Activated CD4-positive, alpha-beta T cell treated with anti-CD3 and anti-CD28 coated beads for 24 hours (primary cell): ENCODE measurements at places on chromosomes 16 and 17.

GRCh38 chr16:27281243-27281642, 12.7 kb upstream of the NSMCE1 start:
- no peak for DNase-seq

DNA sequence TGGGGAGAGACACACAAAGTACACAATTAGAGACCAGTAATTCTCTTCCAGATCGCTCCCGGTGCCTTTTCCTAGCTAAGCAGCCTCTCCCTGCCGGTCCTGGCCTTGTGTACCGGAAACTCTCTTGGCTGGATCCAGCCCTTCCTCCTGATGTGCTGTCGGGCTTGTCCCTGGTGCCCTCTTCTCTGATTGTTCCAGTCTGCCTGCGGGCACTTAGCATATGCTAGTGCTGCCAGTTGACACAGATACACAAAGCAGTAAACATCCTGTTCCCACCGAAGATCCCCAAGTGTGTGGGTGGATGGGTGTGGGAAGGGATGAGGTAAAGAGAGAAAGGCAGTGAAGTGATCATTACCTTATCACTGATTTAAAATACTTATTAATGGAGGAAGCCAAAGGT, 9.7 kb downstream of the HS3ST3B1 start:
- DNase-seq: no peak

DNA sequence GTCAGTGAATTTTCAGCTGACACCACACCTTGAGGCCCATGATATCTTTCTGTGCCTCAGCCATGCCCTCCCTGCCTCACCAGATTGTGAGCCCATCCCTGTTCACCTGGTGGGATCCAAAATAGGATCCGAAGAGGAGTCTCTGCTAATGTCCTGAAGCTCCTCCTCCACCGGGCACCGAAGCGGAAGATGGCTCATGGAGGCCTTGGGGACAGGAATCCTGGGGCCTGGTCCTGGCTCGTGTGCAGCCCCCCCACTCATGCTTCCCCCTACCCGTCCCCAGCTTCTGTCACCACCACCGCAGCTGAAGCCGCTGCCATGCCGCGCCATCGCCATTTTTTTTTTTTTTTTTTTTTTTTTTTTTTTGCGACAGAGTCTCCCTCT, 1683.4 kb downstream of the TP53TG3F start:
- DNase-seq: no peak

DNA sequence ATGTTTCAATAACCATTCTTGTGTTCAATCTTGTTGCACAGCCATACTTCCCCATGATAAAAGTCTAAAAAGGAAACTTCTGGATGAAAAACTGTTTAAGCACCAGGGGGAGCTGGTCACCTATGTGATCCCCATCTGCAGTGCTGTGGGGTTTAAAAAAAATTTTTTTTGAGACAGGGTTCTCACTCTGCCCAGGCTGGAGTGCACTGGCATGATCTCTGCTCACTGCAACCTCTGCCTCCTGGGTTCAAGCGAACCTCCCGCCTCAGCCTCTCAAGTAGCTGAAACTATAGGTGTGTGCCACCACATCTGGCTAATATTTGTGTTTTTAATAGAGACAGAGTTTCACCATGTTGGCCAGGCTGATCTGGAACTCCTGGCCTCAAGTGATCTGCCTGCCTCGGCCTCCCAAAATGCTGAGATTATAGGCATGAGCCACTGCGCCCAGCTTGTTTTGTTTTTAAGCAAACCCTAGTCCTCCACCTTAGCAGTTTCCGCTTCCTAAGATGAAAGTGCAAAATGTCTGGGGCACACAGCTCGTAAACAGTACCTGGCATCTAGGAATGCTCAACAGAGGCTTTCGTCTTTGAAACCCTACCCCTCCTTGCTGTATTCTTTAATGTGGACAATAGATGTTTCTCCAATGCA, 25.4 kb downstream of the DNAJA2 start:
- no peak for DNase-seq

DNA sequence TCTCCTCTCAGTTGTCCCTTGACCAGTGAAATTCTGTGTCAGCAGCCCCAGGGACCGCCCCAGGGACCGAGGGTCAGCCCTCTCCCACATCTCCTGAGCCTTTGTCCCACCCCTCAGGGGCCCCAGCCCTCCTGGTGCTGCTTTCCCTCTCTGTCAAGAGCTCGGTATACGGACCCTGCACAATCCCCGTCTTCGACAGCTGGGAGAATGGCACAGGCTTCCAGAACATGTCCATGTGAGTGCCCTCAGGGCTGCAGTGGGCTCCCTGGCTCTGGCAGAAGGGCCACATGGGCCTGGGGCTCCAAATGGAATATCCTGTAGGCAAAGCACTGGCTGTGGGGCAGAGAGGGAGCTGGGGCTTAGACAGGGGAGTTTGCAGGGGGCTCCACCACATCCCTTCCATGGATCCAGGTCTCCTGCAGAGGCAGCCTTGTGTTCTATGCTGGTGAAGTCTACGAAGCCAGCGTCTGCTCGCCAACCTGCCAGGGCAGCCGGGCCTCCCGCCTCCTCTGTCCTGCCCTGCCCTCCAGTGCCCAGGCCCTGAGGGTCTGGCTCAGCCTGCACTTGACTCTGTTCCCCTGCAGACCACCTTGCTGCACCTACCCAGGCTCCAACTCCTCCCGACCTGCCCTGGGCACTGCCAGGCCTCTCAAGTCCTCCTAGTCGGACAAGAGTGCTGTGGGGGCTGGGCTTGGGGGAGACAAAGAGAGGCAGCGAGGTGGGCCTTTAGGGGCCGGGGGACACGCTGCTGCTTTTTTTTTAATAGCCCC, 28.0 kb downstream of the ADGRG5 start:
- no peak for DNase-seq
